ENCODE measurements at places on chromosomes 3 and 15.

DNA sequence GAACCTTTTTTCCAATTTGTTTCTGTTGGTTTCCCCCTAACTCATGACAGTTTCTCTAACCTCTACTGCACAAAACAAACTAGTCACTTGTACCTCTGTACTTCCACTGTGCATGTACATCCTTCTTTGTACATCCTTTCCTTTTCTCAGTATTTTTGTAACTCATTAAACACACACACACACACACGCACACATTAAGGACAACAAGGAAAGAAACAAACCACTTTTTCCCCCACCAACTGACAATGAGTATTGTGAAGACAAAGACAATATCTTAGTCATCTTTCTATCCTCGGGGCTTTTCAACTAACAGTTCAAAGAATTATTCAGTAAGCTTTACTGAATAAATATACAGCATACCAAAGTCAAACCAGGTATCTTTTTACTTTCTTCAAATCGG is 170.5 kb downstream of the VPS13C start:
- DNase-seq = no peak

- DNase-seq = no peak
Measured at GRCh38 chr3:6716420-6716819, 144.5 kb upstream of the GRM7 start.

GRCh38 chr3:66971891-66972551 is 26.1 kb upstream of the KBTBD8 start:
- DNase-seq = peak; percentile 67

DNA sequence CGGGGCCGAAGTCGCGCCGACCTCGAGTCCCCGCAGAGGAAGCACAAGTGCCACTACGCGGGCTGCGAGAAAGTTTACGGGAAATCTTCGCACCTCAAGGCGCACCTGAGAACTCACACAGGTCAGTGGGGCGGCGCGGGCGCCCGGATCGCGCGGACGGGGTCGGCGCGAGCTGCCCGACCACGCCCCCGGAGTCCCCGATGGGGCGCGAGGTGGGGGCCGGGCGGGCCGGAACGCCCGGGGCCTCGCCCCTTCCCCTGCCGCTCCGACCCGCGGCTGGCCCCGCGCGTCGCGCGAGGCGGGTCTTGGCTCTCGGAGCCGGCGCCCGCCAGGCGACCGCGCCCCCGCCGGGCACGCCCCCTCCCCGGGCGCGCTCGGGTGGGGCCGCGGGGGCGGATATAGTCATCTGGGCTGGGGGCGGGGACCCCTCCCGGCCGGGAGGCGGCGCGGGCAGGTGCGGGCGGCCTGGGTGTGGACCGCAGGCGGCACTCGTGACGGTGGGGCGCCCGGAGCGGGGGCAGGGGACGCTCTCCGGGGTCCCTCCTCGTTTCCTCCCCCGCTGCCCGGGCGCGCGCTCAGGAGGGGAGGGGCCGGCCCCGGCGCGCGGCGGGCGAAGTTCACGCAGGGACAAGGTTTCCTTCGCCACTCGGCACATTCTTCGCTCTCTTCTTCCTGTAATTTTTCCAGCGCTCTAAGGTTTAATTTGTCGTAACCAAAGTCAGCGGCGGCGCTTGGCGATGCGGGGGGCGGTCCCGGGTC is 1.2 kb downstream of the KLF13 start:
- DNase-seq = no peak

GRCh38 chr3:72595376-72595775 is 252.9 kb downstream of the SHQ1 start:
- no peak for DNase-seq

DNA sequence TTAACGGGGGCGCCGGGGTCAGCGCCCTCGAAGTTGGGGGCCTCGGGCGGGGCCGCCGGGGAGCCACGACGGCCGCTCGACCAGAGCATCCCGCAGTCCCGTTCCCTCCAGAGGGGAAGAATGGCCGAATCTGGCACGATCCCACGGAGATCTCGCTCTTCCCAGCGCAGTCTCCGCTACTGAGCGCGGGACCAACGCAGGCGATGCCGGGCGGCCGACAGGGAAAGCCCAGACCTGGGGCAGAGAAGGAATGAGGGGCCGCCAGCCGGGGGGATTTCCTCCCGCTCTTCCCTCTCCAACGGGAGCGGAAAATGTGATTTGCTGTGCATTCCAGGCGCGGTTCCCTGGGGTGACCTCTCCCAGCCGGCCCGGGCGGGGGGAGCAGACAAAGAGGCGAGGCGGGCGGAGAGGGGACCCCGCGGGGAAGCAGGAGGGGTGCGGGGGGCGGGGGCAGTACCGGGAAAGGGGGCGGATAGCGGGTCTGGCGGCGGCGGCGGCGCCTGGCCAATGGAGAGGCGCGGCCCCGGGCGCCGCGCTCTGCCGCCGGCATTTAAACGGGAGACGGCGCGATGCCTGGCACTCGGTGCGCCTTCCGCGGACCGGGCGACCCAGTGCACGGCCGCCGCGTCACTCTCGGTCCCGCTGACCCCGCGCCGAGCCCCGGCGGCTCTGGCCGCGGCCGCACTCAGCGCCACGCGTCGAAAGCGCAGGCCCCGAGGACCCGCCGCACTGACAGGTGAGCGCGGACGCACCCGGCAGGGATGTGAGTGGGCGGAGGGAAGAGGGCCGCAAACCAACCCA is at the start of gene GREM1:
Gene GREM1, plus strand, starts transcription at position 579 of the 801 bp plus-strand sequence. CDS start 12,687 bp downstream, outside the sequence.
- DNase-seq = no peak

- DNase-seq = no peak
Measured at GRCh38 chr15:37135225-37135624, 34.9 kb upstream of the MEIS2 start.

- no peak for DNase-seq
Measured at GRCh38 chr3:133712017-133712416, 34.2 kb upstream of the TF start.

DNA sequence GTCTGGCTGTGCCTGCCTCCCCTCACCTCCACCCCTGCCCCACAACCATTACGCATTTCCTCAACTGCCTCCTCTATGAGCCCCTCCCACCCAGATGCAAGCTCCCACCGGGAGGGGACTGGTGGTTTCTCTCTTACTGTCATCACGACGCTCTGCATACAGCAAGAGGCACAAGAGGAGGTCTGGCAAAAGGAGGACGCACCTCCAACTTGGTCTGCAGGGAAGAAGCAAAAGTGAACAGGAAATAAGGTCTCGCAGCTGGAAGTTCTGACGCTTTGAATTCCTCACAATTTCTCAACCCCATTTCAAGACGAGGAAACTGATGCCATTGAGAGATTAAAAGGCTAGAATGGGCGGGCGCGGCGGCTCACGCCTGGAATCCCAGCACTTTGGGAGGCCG is 42.3 kb upstream of the MUC4 start:
- no peak for DNase-seq

DNA sequence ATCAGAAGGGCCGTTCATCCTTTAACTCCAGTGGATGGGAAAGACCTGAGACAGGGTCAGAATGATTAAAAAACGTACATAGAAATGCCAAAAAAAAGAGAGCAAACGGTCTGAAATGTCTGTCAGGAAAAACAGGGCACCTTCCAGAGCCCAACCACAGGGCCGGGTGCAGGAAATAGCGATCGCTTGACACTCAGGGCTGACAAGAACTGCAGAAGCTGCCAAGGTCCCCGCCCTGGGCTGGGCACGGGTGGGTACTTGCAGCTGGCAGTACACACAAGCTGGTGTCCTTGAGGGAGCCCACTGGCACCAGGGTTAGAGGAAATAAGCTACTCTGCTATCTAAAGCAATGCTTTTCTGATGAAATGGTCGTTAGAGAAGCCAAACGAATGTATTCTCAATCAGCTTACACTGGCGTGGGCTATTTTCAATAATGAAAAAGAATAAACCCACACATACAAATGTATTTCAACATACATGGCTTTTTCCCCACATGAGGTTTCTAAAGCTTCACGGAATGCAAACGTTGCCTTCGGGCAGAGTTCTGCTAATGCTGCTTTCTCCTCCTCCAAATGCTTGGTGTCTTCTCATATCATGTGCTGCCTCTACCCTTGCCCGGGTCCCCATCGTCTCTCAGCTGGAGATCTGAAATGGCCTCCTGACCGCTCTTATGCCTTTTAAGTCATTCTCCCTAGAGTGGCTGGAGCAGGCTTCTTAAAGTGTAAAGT is 15.6 kb downstream of the FRMD4B start:
- no peak for DNase-seq

GRCh38 chr3:134620476-134621115 is 30.2 kb downstream of the KY start:
- no peak for DNase-seq

GRCh38 chr3:126179825-126180476 is 435 bp downstream of the ALDH1L1 start:
- DNase-seq = peak; percentile 33

DNA sequence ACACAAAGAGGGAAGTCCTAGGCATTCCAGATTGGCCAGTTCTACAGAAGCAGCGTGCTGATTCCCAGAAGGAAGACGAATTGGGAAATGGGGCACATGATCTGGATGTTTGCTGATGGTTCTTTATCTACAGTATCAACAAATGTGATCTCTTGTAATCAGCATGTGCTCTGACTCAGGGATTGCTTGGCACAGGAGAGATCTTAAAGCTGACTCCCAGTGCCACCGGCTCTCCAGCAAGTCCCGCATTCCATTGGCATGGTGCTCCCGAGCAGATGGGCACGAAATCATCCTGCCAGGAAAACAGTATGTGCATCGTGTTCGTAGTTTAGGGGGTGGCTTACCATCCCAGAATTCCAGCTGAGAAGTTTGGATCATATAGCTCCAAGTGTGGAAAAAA is 259.9 kb upstream of the NR2F2 start:
- DNase-seq = no peak

GRCh38 chr3:103127098-103127630 is 692.3 kb downstream of the ZPLD1 start:
- no peak for DNase-seq

GRCh38 chr3:38479431-38480092 is 16.6 kb upstream of the EXOG start:
- no peak for DNase-seq

DNA sequence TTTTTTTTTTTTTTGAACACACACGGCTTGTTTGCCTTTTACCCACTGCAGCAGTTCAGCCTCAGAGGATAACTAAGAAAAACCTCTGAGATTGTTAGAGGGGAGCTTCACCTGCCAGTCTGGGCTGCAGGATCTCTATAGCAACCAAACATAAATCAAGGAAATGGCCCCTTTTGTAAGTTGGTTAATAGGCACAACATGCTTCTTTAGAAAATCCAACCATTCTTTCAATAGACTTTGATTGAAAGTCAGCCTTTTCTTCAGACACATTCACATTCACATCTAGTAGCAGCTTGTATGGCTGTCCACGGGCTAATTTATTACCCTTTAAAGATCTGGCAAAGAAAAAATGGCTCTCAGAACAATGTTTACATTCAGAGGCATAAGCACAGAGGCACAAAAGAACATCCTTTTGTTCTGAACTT is 136.6 kb upstream of the RARB start:
- peak; percentile 42 for DNase-seq

All from NT2/D1 (cell line).